ENCODE measurements at places on chromosomes 6 and 20.

DNA sequence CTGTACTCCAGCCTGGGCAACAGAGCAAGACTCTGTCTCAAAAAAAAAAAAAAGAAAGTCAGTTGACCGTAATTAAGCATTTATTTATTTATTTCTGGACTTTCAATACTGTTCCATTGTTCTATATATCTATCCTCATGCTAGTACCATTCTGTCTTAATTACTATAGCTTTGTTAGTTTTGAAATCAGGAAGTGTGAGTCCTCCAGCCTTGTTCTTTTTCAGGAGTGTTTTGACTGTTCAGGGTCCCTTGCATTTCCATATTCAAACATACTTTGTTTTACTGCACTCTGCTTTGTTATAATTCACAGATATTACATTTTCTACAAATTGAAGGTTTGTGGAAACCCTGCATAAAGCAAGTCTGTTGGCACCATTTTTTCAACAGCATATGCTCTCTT lies 36.7 kb upstream of the ASXL1 start:
- H3K4me1 ChIP-seq = peaks cover 9% of the 10 kb centered on the region
- H3K27ac ChIP-seq = no peak overlapping the region
- H3K4me3 ChIP-seq = no peak overlapping the region

DNA sequence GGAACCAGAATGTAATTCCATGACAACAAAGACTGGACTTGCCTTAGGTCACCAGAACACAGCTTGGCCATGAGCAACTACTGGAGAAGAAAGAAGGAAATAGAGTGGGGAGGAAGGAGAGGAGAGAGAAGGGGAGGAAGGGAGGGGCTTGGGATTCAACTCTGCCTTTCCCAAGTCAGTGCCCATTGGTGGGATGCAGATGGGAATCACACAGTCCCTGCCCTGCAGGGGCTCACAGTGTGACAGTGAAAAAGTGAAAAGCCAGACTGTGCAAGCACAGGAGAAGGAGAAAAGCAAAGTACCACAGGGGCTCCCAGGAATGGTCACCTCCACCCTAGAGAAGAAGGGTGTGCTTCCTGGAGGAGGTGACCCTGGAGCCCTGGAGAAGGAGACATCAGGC lies 14.0 kb downstream of the RIMS4 start:
- DNase-seq = no peak
- H3K4me1 ChIP-seq = no peaks in the 10 kb centered on the region
- no peak overlapping the region for H3K4me3 ChIP-seq

- no peaks in the 10 kb centered on the region for H3K4me1 ChIP-seq
- H3K4me3 ChIP-seq = no peak overlapping the region
- H3K27me3 ChIP-seq = no peaks in the 10 kb centered on the region
- no peak for DNase-seq
- H3K27ac ChIP-seq = no peak overlapping the region
- H3K36me3 ChIP-seq = no peaks in the 10 kb centered on the region
These were observed 125.0 kb upstream of the TSHZ2 start for GRCh38 chr20:52847029-52847660.

GRCh38 chr6:128979071-128979470 lies 96.1 kb downstream of the LAMA2 start:
- H3K4me1 ChIP-seq = no peaks in the 10 kb centered on the region
- H3K27ac ChIP-seq = no peak overlapping the region
- H3K36me3 ChIP-seq = no peaks in the 10 kb centered on the region
- no peak overlapping the region for H3K4me3 ChIP-seq
- H3K27me3 ChIP-seq = no peaks in the 10 kb centered on the region
